Activated CD4-positive, alpha-beta T cell treated with anti-CD3 and anti-CD28 coated beads, Interleukin-2, amount 10 ng/mL, durations not matched to agents 7 days and 5 days (primary cell): ENCODE measurements at places on chromosomes 2 and 18.

DNA sequence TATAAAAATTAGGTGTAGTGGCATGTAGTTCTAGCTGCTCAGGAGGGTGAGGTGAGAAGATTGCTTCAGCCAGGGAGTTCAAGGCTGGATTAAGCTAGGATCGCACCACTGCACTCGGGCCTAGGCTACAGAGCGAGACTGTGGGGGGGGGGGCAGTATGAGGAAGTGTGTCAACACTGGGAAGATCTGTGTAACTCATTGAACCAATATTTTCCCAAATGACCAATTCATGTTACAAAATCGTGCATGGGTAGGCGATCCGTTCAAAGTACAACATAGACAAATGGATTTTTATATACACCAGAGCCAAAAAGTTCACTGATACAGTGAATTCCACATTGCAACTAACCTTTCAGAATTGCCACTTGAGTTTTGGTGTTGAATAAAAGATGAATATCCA is 8.1 kb downstream of the SMAD4 start:
- DNase-seq: no peak

DNA sequence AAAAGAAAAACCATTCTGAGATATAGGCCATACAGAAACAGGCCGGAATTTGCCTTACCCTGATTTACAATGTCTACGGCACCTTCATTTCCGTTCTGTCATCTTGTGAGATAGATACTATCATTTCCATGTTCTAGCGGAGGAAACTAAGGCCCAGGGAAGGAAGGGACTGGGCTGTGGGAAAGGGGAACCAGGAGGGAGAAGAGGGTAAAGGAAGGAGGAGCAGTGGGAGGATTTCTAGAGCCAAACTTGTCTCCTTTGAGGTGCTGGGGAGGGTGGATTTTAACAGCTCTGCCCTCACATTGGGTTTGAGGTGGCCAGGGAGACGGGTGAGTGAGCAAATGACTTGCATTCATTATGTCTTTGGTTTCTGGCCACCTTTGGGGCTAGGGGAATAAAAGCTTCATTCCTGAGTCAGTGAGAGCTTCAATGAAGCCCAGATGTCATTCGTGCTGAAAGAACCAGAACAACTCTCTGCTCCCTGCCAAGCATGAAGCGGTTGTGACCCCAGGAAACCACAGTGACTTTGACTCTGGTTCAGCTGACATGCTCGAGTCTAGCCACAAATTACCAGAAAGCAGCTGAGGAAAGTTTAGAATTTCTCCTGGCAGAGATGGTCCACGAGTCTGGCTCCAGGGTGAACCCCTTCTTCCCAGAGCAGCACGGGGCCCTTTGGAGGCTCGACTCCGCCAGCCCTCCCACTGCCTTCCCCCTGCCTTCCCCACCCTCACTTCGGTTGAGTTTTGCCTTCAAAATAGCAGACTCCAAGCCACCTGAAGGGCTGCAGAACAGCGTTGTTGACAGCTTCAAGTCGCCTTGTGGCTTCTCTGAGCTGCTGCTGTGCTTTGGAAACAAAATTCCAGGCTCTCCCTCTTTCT is 3.8 kb downstream of the ACTG2 start:
- DNase-seq: peak; percentile 64

- DNase-seq: no peak
Measured at GRCh38 chr2:240906911-240907590, 915 bp downstream of the CROCC2 start.

- DNase-seq: no peak
Measured at GRCh38 chr2:146271131-146271831, 1573.5 kb upstream of the ACVR2A start.

GRCh38 chr2:102585847-102586404 is 33.4 kb upstream of the SLC9A2 start:
- DNase-seq: no peak

GRCh38 chr18:12253663-12254135 is 462 bp upstream of the CIDEA start:
- DNase-seq: no peak

DNA sequence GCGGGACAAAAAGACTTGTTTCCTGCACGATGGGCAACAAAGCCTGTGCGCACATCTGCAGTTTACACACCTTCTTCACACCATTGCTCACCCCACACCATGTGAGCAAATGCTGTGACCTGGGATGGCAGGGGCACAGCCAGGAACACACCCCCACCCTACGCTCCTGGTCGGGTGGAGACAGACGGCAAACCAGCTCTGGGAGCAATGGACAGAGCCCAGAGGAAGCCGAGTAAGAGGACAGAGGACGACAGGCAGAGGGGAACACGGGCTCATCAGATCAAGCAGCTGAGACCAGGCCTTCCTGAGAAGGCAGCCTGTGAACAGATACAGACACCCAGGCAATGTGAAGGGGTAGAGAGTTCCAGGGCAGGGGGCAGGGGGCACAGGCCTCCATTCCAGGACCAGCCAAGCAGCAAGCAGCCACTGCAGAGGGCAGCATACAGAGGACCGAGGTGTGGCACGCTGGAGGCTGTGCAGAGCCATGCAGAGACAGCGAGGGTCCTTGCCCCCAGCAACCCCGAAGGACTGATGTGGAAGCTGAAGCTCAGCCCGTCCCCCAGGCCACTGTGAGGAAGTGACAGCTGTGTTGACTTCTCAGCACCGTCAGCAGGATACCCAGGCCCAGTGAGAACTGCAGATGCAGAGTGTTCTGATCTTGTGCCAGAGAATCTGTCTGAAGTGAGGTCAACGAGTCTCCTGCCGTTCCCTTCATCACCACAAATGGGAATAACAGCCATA is 46.2 kb downstream of the PARD6G start:
- no peak for DNase-seq

- DNase-seq: no peak
Measured at GRCh38 chr18:8987241-8987640, 115.3 kb upstream of the NDUFV2 start.

DNA sequence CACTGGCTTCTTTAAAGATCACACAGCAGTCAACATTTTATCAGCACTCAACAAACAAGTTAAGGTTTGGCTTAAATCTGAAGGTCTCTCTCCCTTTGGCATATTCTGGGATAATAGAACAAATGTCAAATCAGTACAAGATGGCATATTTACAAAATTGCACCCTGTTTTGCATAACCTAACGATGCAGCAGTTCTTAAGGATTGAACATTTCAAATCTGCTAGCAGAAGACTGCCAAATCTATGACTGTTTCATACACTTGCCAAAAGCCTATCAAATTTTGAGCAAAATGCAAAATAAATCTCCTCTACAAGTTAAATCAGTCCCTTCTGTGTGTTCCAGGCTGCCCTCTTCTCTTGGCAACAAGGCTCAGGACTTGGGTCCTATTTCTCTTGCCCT is 73.6 kb downstream of the DPP4 start:
- DNase-seq: no peak

- no peak for DNase-seq
Measured at GRCh38 chr2:65402780-65403528, 29.4 kb downstream of the SPRED2 start.

GRCh38 chr2:128437204-128437565 is 118.5 kb upstream of the HS6ST1 start:
- no peak for DNase-seq

DNA sequence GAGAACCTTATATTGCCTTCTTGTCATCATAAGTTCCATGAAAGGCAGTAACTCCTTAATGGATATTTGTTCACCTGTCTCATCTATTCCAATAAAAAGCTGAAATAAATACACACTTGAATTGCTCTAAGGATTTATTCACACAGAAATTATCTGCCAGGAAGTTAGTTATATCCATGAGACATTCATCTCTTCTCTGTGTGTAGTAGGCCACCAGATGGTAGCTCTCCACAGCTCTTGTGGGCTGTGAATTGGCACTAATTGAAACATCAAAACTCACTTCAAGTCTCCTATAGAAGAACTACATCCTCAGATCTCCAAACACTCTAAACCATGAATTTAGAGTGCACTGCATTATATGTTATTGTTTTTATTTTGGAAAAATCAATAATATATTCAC is 189.6 kb downstream of the DSC3 start:
- no peak for DNase-seq

GRCh38 chr2:163774862-163775261 is 39.1 kb upstream of the FIGN start:
- no peak for DNase-seq

DNA sequence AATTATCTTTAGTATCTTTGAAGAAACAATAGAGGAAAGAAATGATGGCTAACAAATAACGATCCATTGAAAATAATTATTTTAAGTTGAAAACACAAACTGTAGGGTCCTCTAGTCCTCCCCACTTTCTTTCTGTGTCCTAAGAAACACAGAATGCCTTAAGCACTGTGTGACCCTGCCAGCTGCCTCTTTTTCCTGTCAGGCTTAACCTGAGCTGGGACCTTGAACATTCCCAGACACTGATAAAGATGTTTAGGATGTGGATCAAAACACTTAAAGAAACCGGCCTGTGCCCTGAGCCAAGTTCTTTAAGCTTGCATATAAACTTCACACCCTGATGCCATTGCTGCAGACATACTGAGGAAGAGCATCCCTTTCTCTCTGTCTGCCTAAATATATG is 755.4 kb upstream of the VRK2 start:
- no peak for DNase-seq

DNA sequence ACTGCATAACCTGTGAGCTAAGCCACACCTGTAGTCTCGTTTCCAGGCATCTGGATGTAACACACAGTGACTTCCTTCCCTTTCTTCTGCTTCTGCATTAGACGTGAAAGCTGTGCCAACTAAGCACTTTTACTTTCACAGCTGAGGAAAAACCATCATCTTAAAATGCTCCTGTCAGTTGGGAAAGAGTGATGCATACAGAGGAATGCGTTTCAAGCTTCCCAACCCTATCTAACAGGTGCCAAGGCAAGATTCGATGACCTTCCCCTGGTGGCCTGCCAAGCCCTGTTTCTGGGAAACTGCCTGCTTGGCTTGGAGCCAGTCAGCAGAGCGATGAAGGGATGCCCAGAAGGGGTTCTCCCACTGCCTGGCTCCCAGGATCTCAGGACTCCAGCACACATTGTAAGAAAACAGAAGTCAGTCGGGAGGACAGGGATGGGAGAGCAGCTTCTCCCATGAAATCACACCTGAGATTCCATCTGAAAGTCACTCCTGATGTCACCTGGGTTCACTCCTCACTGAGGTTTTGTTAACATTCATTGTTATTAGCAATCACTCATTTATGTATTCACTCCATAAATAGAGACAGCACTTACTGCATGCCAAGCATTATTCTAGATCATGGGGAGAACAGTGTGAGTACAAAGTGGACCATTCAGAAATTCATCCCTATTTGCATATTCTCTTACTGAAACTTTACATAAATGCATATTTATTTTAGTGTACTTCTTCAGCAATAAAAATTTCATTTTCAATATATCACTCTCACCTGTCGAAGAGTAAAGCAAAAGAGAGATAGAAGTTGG is 64.1 kb downstream of the DTNA start:
- no peak for DNase-seq

GRCh38 chr2:215697496-215697895 is 261.6 kb upstream of the FN1 start:
- no peak for DNase-seq

GRCh38 chr2:9757501-9758264 is 85.6 kb upstream of the TAF1B start:
- no peak for DNase-seq

GRCh38 chr18:56936457-56936856 is 210.4 kb upstream of the BOD1L2 start:
- no peak for DNase-seq

GRCh38 chr2:47016172-47016913 is 100.7 kb upstream of the MCFD2 start:
- DNase-seq: no peak

GRCh38 chr2:81324046-81324445 is 1019.5 kb upstream of the LRRTM1 start:
- DNase-seq: no peak

DNA sequence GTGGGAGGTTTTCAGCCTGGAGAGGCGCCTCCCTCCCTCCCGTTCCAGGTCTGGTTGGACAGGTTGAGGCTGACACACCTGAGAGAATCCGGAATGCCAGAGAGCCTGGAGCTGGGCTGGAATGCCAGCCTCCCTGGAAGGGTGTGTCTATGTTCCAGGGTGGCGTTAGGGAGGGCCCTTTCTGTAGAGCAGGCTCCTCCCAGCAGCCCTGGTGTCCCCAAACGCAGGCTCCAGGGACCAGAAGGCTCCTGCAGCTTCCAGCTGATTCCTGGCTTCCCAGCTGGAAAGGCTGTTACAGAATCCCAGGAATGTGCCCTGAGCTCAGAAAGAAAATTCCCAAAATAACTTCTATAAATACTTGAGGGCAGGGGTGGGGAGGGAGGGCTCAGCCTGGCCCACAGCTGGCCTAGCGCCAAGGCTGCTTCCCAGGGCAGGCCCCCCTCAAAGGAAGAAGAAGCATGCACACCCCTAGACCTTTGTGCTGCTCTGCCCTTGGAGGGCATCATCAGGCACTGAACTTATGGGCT is 85.4 kb downstream of the STPG4 start:
- no peak for DNase-seq

DNA sequence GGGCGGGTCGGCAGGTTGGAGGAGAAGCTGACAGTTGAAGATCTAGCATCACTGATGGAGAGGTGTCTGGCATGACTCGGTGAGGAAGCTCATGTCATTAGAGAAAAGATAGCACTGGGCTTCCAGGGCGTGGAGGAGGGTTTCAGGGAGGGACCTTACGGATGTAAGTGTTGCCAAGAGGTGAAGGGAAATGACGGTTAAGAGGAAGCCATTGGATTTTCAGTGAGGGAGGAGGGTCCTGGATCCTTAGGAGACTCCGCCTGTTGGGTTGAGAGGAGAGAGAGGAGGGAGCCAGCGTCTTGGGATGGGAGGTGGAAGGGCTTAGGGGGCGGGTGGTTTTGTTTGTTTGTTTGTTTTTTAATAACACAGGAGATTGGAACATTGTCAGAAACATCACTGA is 103.2 kb downstream of the WDSUB1 start:
- DNase-seq: no peak

- DNase-seq: no peak
Measured at GRCh38 chr2:224658780-224659405, 57.3 kb downstream of the CCDC195 start.

DNA sequence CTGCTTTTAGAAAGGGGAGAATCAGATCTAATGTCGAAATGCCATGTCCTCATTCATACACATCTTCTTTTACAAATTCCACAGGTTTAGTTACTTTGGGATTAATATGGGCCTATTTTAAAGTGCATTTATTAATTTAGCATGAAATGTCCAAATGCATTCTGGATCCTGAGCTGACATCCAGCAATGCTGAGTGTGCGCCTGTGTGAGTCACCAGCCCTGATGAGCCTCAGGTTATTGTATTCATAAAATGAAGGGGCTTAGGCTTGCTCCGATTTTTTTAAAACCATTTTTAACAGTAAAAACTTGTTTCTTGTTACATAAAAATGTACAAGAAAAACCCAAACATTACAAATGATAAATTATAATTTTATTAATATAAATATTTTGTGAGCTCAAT is 94.1 kb downstream of the SH3YL1 start:
- no peak for DNase-seq
